ENCODE measurements at places on chromosomes 11 and 22.

DNA sequence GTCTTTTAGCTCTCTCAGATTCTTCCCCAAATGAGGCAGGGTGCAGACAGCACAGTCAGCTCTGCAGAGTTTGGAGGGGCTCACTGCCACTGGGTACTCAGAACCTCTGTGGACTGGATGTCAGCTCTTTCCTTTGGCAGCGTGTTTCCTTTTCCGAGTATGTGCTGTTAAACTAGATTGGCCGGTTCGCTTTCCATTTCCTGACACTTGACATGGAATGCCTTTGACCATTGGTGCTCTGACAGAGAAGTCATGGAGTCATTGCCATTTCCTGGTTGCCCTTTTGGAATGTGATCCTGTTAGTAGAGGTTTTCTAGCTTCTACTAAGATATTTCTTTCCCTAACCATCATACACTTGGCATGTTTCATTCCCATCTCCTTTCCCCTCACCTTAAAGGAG, 86.7 kb downstream of the SWAP70 start:
- no peak for DNase-seq

DNA sequence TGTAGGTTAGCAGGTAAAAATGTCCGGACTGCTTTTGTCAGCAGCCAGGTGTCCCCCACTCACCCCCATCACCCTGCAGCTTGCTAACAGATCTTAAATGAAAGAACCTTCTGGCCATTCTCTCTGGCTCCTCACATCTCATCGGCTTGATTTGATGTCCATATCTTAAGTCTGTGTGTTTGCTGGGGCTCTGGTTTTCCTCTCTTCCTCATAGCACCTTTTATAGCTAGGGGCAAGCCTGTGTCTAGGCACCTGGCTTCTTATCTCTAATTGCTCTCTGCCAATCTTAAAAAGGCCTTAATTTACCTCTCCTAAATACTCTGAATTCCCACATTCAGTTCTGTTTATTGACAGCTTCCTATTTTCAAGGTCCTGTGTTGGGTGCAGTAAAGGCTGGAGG, 72.0 kb downstream of the ARHGAP42 start:
- no peak for DNase-seq

- DNase-seq, result peak; percentile 60
Observed at GRCh38 chr11:118790357-118791110, 430 bp downstream of the DDX6 start.

GRCh38 chr11:127066401-127067090, 66.0 kb upstream of the KIRREL3 start:
- no peak for DNase-seq

DNA sequence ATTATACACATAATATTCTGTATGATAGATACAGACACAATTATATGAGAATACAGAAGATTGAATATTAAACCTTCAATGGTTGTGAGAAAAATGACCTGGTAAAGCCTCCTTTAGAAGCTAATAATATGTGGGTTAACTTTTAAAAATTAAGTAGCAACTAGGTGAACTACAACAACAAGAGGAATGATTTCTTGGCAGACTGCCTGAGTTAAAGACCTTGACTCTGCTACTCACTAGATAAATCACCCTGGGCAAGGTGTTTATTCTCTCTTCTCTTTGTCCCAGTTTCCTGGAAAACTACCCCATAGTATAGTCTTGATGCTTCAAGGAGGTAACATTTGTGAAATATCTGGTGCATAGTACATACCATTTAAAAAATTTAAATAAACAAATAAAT, 519.6 kb upstream of the TENM4 start:
- DNase-seq, result no peak

- peak; percentile 46 for DNase-seq
Observed at GRCh38 chr22:46754110-46754799, 8.2 kb upstream of the TBC1D22A start.

DNA sequence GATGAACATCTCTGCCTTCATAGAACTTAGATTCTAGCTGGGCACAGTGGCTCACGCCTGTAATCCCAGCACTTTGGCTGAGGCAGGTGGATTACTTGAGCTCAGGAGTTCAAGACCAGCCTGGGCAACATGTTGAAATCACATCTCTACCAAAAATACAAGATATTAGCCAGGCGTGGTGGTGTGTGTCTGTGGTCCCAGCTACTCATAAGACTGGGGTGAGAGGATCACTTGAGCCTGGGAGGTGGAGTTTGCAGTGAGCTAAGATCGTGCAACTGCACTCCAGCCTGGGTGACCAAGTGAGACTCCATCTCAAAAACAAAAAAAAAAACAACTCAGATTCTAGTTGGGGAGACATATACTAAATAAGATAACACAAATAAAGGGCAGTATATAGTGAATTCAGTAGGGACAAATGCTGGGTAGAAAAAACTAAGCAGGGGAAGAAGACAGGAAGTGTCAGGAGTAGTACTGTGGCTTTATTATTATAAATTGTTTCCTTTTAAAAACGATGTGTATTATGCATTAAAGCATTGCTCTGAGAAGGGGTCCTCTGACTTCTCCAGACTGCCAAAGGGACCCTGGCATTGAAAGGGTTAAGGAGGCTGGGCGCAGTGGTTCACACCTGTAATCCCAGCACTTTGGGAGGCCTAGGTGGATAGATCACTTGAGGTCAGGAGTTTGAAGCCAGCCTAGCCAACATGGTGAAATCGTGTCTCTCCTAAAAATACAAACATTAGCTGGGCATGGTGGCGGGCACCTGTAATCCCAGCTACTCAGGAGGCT, 46.7 kb downstream of the PACS1 start:
- no peak for DNase-seq

GRCh38 chr22:44599084-44599483, 101.1 kb upstream of the RTL6 start:
- DNase-seq, result no peak

DNA sequence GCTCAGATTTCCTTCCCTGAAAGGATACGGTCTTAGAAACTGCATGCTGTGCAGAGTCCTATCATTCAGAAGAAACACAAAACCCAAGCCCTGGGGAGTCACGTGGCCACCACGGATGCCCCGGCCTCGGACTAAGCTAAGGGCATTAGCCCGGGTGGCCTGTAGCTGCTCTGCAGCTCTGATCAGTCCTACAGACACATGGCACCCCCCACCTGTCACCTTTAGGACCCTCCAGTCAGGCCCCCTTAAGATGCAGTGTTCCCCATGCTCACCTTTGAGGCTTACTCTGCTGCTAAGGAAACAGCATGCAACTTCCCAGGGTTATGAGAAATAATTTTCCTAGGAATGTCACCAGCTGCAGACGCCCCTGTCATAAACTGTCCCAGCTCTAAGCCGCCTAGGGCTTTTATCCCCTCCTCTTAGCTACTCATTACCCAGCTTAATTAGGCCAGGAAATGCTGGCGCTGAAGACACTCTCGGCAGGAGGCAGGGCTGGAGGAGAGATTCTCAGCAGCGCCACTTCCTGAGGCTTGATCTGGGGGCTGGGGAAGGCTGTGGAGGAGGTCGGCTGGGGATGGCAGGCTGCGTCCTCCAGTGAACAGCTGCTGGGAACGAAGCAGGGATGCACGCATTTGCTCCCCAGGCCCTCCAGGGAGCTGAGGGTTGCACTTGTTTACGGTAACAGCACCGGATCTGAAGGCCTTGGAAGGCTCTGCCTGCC, 47.2 kb upstream of the ADA2 start:
- DNase-seq, result peak; percentile 22

- DNase-seq, result no peak
Observed at GRCh38 chr11:93524858-93525257, 18.3 kb downstream of the SMCO4 start.

GRCh38 chr11:86291466-86292262, 10.4 kb upstream of the HIKESHI start:
- peak; percentile 85 for DNase-seq

DNA sequence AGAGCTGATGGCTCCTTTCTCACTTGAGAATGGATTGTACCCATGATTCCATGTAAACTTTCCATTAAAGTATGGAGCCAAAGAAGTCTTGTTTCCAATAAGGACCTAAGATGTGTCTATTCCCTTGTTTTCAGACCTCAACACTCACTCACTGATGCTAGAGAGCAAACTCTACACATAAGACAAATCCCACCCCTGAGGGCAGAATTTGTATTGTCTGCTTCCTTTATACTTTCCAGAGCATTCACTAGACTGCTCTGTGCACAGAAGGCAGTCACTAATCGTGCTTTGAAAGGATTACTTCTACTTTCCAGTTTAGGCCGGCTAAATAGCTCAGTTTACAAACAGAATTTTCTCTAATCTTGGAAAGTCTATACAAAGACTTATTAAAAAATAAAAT, 6.4 kb downstream of the ANKRD49 start:
- no peak for DNase-seq

GRCh38 chr11:131511794-131512193, 141.4 kb downstream of the NTM start:
- DNase-seq, result peak; percentile 6

GRCh38 chr11:78815831-78816230, 241.2 kb upstream of the NARS2 start:
- DNase-seq, result no peak

- DNase-seq, result no peak
Observed at GRCh38 chr11:17588166-17588565, 41.1 kb downstream of the OTOG start.

GRCh38 chr11:107851704-107852310, 6.8 kb downstream of the SLC35F2 start:
- no peak for DNase-seq

- no peak for DNase-seq
Observed at GRCh38 chr11:40388097-40388818, 1071.2 kb downstream of the LRRC4C start.

- DNase-seq, result no peak
Observed at GRCh38 chr11:33842236-33842915, 49.5 kb downstream of the LMO2 start.

DNA sequence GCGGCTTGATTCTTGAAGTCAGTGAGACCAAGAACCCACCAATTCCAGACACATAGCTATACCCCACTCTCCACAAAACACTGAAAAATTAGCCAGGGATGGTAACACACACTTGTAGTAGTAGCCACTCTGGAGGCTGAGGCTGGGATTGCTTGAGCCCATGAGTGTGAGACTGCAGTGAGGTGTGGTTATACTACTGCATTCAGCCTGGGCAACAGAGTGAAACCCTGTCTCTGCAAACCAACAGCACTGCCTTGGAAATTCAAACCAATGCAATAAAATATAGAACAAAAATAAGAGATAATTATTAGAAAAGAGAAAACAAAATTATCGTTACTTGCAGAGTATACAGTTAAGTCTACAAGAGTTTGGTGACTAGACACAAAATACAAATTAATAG, 20.2 kb upstream of the PRDM10 start:
- no peak for DNase-seq

DNA sequence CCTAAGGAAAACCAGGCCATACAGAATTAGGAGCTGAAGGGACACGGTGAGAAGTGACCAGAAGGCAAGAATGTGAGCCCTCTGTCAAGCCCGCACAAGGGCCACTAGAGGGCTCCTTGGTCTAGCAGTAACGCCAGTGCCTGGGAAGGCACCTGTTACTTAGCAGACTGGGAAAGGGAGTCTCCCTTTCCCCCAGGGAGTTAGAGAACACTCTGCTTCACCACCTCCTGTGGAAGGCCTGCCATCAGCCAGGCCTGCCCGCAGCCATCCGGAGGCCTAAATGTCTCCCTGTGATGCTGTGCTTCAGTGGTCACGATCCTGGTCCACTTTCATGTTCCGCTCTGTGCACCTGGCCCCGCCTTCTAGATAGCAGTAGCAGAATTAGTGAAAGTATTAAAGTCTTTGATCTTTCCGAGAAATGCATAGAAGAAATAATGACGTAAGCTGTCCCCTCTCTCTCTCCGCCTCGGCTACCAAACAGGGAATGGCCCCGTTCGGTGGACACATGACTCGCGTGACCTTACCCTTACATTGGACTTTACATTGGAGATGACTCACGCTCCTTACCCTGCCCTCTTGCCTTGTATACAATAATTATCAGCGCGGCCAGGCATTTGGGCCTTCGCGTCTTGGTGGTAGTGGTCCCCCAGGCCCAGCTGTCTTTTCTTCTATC, 10.7 kb upstream of the GSTP1 start:
- DNase-seq, result peak; percentile 48

- no peak for DNase-seq
Observed at GRCh38 chr11:60705895-60706294, 6.5 kb downstream of the MS4A8 start.

DNA sequence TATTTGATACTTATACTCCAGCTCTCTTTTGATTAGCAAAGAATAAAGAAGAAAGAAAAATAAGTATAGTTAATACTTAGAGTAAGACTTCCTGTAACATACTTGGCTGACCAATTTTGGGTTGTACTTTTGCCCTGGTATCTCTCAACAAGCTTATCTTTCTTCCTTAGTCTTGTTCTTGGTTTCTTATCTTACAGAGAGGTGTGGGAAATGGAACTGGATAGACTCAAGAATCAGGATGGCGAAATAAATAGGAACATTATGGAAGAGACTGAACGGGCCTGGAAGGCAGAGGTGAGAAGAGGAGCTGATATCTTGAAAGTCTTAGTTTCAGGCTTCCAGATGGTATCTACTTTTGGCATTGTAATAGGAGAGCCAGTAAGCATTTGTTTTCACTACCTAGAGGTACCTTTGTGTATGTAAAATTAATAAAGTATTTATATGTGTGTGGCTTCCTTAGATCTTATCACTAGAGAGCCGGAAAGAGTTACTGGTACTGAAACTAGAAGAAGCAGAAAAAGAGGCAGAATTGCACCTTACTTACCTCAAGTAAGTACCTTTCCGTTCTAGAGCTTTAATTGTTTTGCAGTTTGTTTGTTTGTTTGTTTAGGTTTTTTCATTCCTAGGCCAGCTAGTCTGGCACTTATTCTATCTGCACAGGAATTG, 11.3 kb upstream of the BACE1-AS start:
- no peak for DNase-seq

- DNase-seq, result no peak
Observed at GRCh38 chr11:6594142-6594768, 9.2 kb downstream of the RRP8 start.

DNA sequence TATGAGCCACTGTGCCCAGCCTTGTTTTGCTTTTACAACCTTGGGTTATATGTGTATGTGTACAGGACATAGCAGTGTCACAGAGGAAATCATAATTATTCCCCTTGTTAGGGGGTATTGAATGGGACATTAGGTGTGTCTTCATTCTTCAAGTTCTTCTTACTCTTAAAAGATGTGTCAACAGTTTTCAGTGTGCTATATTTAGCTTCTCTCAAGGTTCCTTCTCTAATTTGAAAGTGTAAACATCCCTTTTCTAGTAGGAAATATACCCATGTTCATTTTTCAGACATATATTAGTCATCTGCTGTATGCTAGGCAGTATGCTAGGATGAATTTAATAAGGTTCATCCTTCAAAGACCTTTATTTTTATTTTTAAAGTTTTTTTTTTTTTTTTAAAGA, 17.1 kb downstream of the PCF11 start:
- no peak for DNase-seq

GRCh38 chr22:50009251-50009650, 3.3 kb downstream of the IL17REL start:
- DNase-seq, result no peak

Data from stimulated activated CD4-positive, alpha-beta T cell treated with anti-CD3 and anti-CD28 coated beads, Interleukin-15, amount 100 ng/mL, for 24 hours (primary cell).